ENCODE measurements at places on chromosomes 7 and 10.

DNA sequence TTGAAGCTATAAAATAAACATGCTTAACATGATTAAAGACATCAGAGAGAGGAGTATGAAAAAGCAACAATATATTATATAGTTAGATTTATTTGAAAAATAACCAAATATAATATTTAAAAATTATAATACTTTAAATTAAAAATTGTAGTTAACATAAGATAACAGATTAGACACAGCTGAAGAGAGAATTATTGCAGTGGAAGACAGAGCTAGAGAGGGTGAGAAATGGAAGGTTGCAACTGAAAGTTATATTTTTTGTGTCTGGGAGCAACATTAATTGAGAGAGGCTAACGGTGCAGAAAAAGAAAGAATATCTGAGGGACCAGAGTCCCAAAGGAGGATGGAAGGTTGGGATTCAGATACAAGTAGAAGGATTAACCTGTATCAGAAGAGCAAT is 548.9 kb upstream of the FZD8 start:
- no peak for DNase-seq

DNA sequence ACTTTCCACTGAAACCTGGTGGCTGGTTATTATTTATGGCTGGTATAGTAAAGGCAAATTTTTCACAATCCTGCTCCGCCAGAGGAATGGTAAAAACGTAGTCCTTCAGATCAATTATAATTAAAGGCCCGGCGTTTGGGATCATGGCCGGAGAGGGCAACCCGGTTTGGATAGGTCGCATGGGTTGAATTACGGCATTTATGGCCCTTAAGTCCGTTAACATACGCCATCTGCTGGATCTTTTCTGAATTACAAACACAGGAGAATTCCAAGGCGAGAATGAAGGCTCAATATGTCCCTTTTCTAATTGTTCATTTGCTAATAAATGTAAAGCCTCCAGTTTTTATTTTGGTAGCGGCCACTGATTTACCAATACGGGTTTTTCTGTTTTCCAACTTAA is 11.3 kb upstream of the TAS2R3 start:
- DNase-seq, result no peak

- DNase-seq, result no peak
These were observed 133.1 kb downstream of the NRCAM start for GRCh38 chr7:108322925-108323832.

DNA sequence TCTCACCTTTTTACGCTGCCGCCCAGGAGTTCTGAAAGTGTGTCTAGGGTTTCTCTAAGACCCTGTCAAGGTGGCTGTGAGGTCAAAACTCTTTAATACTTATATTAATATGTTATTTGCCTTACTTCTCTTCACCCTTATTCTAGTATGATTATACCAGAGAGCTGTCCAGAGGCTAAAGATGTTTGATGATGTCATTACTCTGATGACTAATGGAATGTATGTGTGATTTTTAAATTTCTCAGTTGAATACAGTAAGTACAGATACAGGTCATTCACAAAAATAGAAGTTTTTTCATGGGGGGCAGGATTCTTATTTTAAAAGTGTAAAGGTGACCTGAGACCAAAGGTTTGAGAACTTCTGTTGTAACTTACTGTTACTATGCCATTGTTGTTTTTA is 150.6 kb upstream of the FOXP2 start:
- no peak for DNase-seq

- DNase-seq, result no peak
These were observed 1121.3 kb upstream of the AUTS2 start for GRCh38 chr7:68476966-68477365.

- DNase-seq, result no peak
These were observed 70.8 kb upstream of the TEX47 start for GRCh38 chr7:88866265-88866863.

DNA sequence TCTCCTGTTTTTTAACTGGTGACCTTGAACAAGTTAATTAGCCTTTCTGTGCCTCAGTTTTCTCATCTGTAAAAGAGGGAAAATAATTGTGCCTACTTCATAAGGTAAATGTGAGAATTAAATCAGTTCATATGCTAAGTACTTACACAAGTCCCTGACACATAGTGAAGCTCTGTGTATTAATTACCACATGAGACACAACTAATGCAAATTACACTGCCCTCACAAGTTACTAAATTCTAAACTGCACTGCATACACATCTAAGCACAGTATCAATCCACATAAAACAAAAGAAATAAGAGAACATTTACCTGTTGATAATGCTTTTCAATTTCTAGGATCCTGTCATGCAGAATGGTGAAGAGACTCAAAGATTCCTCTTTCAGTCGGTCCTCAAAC is 22.5 kb downstream of the C10orf67 start:
- no peak for DNase-seq

DNA sequence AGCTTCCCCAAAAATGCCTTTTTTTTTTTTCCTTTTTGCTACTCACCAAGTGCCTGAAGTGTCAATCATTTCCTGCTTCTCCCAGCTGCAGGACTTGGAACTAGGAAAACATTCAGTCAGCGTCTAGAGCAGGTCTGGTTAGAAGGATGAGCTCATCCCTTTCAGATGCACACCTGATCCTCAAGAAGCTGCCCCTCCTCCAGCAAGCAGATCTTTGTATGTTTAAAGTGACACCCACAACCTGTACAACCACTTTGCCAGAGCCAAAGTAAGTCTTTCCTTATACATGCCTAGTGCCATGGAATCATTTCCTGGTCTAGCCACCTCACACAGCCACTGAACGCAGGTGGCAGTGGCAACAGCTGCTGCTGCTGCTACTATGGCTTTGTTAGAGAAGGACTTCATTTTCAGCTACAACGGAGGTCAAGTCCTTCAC is 10.4 kb upstream of the USP54 start:
- DNase-seq, result no peak

- DNase-seq, result no peak
These were observed 297.6 kb upstream of the IGFBP3 start for GRCh38 chr7:46218461-46219200.
